Prostate gland (tissue), 2 donors: ENCODE measurements at places on chromosomes 1 and 21.

DNA sequence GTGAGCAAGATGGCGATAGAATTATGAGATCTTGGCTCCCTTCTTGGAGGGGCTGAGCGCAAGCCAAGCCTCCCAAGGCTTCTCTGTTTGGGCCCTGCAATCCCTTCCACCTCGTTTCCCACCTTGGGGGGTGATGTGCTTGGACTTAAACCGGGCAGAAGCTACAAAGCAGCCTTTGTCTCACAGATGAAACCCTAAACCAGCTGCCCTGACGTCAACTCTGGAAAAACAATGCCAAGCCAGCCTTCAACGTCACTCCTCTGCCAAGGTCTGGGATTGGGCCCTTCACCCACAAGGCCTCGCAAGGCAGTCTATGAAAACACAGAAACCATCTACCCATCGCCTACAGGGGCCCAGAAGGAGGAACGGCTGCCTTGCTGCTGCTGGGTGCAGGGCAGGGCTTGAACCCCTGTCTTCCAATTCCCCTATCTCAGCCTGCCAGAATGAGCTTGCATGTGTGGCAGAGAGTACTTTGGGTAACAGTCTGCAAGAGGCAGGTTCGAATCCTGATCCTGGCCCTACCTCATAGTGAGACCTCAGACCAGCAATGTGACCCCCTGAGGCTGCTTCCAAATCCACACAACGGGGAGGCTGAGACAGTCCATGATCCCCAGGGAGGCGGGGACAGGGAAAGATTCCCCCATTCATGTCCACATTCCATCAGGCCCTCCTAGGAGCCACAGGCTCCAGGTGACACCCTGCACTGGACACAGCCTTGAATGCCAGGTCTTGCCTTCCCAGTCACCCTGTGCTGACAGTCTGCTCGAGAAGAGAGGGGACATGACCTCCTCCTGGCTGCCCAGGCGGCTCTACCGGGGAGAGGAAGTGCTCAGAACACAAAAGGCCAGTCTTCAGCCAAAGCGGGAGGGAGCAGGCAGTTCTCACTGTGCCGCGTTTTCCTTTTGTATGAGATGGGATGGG is 15.0 kb downstream of the IFFO2 start:
- peak; percentile 70 for DNase-seq

DNA sequence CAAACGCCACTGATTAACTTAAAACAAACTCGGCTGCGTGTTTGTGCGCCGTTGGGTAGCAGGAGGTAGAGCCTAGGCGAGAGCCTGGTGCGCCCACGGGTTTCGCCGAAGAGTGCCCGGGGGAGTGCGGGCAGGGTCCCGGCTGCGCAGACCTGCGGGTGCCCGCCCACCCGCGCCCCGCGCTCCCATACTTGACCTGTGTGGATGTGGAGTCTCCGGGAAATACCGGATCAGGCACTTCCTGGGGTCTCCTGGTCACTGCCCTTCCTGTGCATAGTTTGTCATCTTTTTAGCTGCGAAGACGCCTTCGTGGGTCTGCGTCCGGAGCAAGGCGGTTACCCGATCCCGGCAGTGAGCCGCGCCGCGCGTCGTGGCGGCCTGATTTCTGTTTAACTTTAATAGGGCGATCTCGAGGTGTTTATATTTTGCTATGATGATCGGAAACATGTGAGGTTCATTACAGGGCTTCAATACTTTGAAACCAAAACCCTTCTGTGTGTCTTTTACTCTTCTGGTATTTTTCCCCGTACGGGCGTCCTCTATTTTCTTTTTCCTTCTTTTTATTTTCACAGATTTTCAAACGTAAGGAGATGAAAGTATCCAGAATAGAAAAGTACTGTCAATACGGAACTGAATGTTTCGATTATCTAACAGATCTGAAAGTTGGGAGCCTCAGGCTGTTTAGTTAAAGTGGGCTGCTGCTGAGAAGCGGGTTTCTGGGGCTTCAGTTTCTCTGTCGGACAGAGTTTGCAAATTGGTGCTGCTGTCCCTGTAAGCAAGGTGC is 15.2 kb downstream of the NR5A2 start:
- no peak for DNase-seq

DNA sequence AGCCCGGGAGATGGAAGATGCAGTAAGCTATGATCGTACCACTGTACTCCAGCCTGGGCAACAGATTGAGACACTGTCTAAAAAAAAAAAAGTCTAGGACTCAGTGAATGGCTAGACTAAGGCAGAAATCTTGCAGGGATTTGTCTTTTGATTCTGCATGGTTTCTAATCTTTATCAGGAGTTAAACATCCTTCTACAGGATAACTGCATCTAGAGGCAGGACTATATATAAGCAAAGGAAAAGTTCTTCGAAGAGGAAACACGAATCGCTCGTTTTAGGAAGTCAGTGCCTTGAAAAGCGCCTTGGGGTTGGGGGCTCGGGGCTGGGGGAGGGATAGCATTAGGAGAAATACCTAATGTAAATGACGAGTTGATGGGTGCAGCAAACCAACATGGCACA is 602 bp upstream of the UFC1 start:
- no peak for DNase-seq

GRCh38 chr21:40250514-40251294 is 383.5 kb downstream of the PCP4 start:
- no peak for DNase-seq

DNA sequence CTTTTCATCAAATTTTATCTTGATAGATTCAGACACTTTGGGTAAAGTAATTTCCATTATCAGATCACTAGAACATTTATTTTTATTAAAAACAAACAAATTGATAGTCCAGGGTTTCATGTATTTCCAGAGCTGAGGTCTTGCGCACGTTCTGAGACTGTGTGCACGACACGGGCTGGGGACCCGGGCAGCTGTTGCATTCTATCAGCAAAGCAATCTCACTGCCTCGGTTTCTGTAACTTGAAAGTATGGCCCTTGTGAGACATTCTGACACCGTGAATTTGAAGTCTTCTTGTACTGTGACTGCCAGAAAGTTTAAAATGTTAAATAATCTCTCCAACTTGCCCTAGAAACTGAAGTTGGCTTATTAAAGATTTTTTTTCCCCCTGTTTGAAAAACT is 746.9 kb upstream of the ADGRL2 start:
- DNase-seq = no peak

DNA sequence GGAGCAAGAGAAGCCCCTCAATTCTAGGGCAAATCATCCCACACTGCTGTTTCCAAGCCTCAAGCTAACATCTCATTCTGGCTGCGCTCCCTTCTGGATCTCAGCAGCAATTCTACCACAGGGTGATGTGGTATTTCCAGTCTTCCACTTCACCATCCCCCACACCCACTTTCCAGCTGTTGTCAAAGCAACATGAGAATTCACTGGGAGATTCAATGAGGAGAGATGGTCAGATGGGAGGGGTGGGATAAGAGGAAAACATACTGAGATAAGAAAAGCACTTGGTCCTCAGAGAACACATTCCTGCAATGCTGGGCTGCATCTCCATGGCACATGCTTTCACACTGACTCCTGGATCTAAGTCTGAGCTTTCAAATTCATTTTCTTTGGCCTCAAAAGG is 47.3 kb upstream of the LRRC52 start:
- DNase-seq = no peak

DNA sequence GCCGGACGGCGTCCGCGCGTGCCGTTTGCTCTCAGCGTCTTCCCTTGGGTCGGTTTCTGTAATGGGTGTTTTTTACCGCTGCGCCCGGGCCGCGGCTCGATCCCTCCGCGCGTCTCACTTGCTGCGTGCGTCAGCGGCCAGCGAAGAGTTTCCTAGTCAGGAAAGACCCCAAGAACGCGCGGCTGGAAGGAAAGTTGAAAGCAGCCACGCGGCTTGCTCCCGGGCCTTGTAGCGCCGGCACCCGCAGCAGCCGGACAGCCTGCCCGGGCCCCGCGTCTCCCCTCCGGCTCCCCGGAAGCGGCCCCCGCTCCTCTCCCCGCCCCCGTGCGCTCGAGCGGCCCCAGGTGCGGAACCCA is 159.8 kb downstream of the RUNX1 start:
- no peak for DNase-seq

DNA sequence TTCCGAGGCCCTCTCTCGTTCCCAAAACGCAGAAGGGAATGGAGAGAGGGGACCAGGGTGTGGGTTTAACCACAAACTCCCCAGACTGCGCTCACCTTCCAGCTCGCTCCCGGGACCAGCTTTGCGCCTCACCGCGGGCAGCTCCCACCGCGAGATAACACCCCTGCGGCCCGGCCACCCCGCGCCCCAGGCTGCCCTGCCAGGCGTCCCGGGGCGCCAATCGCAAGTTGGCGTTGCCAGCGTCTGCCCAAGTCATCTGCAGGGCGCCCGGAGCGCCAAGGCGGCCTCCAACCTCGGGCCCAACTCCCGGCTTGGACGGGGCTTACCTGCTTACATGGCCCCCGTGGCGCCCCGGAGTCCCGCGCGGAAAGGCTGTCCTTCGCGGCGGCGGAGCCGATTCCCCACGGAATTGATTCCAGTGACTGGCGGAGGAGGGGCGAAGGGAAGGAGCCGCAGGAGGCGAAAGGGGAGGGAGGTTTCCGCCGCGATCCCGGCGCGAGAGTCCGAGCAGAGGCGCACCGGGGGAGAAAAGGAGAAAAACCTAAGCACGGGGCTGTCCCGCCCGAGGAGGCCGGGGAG is 456 bp downstream of the PTPN14 start:
- peak; percentile 31 for DNase-seq

DNA sequence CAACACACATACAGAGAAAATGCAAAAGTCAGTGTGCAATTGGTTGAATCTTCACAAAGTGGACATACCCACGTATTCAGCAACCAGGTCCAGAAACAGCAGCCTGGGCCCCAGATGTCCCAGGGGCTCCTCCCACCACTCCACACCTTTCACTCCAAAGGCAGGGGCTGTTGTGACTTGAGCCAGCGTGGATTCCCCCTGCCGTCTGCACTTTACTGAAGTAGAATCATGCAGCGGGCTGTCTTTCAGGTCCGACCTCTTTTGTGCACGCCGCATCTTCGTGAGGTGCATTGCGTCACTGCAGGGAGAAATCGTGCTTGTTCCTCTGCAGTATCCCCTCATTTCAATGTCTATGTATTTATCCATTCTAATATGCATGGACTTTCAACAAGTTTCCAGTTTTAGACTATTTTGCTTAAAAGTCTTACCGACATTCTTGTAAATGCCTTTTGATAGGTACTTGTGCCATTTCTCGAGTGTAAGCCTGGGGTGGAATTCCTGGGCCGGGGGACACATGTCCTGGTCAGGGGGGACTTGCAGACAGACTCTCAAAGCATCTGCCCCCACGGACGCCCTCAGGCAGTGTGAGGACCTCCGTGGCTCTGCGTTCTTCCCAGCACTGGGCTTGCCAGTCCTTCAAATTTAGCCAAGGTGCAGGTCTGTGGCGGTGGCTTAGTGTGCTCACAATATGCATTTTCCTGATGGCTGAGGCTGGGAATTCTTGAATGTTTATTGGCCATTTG is 29.3 kb upstream of the ACTRT2 start:
- DNase-seq = no peak

DNA sequence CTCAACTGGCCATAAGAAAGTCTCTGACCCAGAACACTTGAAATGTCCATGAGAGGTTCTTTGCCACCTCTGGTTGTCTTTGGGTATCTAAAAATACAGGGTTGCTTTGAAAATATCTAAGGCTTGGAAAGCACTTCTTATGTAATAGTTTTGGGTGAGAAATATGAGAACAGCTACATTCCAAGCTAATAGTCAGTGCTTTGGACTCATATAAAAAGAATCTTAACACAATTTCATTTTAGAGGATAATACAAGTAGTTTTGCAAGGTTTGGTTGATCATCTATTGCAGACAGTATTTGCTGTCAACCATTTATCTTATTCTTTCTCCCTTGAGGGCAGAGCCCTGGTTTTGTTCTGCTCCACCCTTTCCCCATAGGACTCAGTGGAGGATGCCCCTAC is 207.5 kb downstream of the KCNK2 start:
- DNase-seq = no peak

DNA sequence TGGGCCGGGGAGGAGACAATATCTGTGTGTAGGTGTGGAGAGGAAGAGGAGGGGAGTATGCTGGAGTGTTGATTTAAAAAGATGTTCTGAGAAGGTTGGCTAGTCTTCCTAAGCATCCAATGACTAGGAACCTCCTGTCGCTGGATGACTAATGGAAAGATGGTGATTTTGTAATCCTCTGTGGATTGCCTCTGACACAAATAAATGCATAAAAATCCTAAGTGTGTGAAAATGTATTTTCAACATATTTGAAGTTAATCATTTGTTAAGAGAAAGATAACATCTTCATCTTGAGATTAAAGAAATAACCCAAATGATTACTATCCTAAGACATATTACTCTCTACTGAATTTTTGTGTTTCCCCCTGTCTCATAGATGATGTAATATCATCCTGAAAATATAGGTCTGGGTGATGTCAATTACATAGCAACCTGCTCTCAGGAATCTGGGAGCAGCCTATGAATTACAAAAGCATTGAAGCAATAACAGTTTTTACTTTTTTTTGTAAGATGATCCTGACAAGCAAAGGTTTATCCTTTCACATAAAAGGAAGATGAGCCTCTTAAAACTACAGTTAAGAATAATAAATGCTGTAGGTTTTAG is 220.5 kb upstream of the MAP1LC3C start:
- DNase-seq = no peak

DNA sequence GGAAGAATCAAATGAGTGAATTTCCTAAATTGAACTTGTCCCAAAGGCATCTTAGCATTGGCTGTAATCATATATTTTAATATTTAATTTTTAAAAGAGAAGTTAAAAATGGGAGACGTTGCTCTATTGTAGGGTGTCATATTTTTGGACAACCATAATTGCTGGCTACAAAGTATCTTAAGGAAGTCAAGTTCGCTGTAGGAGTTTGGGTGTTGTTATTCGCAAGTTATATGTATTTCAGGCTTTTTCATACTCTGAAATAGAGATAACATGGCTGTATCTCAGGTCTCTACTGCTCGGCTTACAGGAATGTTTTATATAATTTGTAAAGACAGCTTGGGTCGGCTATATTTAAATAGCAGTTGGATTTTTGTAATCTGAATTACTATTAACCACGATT is 852 bp downstream of the TMEM50A start:
- no peak for DNase-seq

GRCh38 chr1:25619101-25619890 is 2.7 kb downstream of the MAN1C1 start:
- no peak for DNase-seq

DNA sequence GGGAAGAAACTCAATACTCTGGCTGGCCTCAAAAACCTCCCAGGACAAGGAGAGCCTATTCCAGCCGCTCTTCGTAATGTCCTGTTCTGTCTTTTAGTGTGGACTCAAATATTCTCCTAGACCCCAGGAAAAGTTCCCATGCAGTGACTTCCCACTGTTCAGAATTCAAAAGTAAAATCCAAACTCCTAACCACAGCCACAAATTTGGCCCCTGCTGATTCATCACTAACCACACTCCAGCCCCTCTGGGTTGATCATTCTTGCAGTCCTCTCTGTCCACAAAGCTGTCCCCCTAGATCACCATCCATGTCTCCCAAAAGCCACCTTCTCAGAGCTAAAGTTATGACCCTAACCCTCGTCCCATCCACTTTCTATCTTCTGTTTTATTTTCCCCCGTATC is 5.1 kb downstream of the CTNNBIP1 start:
- DNase-seq = no peak
